ENCODE measurements at places on chromosomes 11 and 22. TPM values are rescaled to one million over a fixed set of nuclear protein-coding genes. Genes with fewer than 3 reads are reported as not detected.
A peak's percentile ranks its signal among the peaks of the same experiment; 100 is the strongest.

- no peak for DNase-seq
Observed at GRCh38 chr11:72739240-72740059, 12.8 kb downstream of the ARAP1 start.

Gene TXNRD2
- total RNA-seq, result 16.4 TPM

DNA sequence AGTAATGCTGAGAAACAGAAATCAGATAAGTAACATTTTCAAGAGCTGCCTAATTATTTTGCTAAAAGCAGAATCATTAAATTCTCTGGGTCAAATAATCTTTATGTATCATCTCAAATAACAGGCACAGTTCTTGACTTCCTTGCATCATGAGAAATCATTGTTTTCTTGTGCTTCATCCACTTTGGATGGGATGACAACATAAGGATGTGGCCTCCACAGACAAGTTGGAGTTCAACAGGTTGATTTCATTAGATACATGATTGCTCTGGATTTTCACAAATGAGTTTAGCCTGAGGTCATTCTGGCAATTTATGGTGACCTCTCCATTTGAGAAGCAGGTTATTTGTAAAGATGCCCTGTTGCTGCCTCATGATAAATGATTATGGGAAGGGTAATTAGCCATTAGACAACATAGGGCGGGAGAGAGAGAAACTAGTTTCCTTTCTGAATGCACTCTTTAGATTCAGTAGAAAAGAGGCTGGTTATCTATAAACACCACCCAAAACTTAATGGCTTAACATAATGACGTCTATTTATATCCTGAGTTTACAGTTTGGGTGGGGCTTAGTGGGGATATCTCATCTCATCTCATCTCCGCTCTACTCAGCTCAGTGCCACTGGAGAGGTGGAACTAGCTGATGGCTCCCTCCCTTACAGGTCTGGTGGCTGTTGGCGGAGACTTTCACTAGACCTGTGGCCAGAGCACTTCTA is 35.0 kb upstream of the ADORA2A start:
- peak; percentile 3 for DNase-seq

DNA sequence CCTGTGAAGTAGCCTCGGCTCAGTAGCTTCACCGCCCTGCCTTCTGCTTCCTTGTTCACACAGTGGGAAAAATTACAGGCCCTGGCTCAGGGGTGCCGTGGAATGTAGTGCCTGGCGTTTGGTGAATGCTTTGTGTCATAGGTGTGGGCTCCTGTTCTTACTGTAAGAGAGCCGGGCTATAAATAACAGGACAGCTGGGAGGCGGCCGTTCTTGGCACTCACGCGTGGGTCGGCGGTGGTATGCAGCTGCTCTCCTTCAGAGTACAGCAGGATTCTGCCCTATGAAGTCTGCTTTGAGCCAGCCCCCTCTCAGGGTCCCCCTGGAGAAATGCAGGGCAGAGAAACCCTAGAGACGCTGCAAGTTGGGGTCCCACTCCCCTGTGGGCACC is 84.2 kb downstream of the CTTN start:
- peak; percentile 31 for DNase-seq

Gene LRRC4C
- 0.27 TPM for total RNA-seq

Gene CACNA1I
- 0.08 TPM for total RNA-seq

- DNase-seq, result no peak
Observed at GRCh38 chr22:41684194-41684593, 4.5 kb downstream of the SNU13 start.

Gene TRIM48
- not detected for total RNA-seq

DNA sequence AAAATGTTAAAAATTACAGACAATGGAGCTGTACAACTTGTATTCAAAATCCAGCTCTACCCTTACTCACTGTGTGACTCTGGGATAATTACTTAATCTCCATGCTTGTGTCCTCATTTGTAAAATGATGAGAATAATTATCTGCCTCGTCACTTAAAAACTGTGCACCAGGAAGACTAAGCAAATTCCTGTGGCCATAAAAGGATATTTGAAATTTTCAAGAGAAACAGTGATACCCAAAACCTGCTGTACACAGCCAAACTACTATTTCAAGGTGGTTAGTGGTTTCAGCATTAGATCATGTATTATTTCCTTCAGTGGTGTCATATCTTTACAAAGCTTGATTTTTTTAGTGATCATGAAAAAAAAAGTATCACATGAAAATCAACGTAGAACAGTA is 136.9 kb downstream of the METTL15 start:
- no peak for DNase-seq

DNA sequence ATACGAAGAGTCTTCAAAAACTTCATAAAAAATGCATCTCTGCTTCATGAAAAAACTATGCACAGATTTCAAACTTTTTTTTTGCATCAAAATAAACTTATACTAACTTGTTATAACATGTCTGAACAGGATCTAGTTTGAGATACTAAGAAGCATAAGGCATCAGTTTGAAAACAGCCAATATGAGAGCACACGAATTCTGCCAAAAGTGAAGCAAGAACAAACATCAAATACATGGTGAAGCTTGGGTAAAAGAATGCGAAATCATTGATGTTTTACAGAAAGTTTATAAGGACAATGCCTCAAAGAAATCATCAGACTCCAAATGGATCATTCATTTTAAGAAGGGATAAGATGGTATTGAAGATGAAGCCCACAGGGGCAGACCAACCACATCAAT is 389.1 kb upstream of the TENM4 start:
- no peak for DNase-seq

- DNase-seq, result no peak
Observed at GRCh38 chr11:85619499-85619898, 7.6 kb downstream of the DLG2 start.

DNA sequence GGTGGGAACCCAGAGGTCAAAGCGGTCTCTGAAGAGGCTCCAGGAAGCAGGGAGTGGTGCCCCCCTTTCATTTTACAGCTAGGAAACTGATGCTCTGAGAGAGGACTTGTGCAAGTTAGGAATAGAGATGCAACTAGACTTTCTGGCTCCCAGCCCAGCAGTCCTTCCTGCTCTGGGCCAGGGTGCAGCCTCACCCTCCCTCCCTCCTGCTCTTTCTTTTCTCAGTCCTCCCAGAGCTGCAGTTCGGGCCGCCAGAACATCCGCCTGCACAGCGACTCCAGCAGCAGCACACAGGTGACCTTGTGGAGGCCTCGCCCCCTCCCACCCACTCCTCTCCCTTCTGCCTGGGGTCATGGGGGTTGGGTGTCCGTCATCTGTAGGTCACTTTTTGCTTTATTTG is 51.5 kb downstream of the LHFPL7 start:
- DNase-seq, result peak; percentile 87

DNA sequence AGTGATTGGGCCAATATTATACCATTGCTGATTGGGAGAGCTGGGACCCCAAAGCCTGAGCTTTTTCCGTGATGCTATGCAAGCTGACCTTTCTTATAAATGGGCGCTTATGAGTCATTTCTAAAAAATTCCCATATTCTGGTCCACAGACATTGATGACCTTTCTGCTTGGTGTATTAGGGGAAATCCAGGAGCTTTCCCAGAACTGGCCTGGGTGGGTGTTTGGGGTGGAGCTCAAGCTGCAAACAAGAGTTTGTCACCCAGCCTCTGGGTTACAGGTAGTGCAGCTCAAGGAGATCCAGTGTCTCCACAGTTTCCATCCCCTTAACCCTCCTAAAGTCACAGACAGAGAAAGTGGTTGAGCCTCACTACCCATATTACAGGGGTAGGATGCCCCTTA is 67.7 kb downstream of the CCDC81 start:
- peak; percentile 56 for DNase-seq
